ENCODE measurements at places on chromosomes 6 and 20.

DNA sequence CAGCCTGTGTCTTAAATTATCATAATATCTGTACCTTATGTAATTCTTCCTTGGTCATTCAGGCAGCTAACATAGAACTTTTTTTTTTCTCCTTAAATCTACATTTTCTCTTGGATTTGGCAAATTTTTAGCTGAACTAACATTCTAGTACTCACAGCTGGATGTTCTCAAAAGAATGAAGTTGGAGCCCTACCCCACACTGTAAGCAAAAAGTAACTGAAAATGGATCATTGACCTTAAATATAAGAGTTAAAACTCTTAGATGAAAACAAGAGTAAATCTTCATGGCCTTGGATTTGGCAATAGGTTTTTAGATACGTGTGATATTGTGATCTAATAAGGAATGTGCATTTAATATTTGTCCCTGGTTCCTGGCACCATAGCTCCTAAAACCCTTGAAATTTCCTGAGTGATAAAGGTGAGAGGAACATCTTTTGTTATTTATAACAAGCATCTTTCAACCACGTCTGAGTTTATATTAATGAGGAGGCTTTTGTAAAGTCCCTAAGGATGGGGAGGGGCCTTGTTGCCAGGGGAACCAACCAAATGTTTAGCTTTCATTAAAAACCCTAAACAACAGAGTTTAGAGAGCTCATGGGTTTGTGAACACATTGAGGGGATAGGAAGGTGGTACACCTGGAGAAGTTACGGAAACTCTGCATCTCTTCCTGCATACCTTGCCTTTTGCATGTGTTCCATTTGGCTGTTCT is 106.1 kb upstream of the ADGRF4 start:
- no peak for DNase-seq

- DNase-seq: no peak
These were observed 129.4 kb downstream of the CDH26 start for GRCh38 chr20:60087563-60088105.

- DNase-seq: no peak
These were observed 39.8 kb upstream of the SLC17A4 start for GRCh38 chr6:25714765-25715164.

- no peak for DNase-seq
These were observed 354.0 kb downstream of the ESR1 start for GRCh38 chr6:152161501-152161900.

GRCh38 chr20:24135781-24136180 is 147.2 kb upstream of the GGTLC1 start:
- no peak for DNase-seq

DNA sequence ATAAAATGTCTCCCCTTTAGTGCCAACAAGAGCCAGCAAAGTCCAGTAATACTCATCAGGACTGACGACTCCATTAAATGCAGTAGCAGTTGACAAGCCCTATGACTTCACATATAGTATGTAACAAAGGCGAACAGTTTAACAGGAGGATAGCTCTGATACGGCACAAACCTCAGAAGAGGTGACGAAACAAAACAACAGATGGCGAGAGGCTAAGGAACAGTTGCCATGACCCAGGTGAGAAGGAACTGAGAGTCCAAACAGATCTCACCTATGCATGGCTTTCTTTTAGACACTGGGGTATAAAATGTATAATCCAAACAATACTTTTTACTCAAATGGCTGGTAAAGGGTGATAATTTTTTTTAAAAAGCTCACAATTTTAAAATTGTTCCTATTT is 37.1 kb downstream of the SYNE1 start:
- no peak for DNase-seq

DNA sequence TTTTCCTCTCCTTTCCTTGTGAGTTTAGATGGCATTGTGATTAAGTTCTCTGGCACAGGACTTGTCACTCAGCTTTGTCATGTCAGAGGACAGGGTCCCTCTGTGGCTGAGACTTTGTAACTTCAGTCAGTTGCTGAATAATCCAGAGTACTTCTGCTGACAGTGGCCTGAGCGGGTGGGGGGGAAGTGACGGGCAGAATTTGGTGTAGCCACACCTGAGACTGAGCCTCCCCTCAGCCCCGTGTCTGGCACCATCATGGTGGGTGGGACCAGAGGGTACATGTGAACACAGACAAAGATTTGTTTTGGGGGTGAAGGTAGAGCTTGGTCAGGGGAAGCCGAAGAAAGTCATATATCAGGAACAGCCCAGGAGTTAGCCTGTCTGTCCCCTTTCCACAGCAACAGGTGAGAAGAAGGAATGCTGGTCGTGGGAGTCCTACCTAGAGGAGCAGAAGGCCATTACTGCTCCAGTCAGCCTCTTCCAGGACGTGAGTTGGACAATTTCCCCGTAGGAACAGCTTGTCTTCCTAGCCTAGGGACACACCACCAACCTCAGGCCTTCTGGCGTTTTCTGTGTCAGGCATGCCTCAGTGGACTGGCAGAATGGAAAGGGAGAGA is 20.9 kb downstream of the L3MBTL1 start:
- no peak for DNase-seq

GRCh38 chr6:45587229-45588060 is 209.7 kb upstream of the SUPT3H start:
- no peak for DNase-seq

- DNase-seq: no peak
These were observed 102.4 kb downstream of the TFAP2A start for GRCh38 chr6:10312445-10312844.

DNA sequence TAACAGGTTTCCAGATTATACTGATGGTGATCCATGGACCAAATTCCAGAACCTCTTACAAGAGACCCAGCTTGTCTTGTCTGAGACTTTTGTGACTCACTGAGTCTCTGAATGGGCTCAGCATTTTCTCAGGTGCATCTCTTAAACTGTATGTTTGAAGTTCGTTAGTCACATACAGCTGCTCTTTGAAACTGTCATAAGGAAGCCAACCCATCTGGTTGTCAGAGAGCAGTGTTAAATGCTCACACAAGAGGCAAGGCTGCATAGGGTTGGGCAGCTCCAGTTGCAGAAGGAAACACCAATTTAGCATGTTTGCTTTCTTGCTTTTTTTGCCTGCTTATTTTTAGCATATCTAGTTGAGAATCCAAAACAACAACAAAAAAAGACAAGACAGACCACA is 47.1 kb downstream of the TRIM27 start:
- DNase-seq: no peak

GRCh38 chr6:163759542-163759941 is 345.0 kb downstream of the QKI start:
- no peak for DNase-seq

DNA sequence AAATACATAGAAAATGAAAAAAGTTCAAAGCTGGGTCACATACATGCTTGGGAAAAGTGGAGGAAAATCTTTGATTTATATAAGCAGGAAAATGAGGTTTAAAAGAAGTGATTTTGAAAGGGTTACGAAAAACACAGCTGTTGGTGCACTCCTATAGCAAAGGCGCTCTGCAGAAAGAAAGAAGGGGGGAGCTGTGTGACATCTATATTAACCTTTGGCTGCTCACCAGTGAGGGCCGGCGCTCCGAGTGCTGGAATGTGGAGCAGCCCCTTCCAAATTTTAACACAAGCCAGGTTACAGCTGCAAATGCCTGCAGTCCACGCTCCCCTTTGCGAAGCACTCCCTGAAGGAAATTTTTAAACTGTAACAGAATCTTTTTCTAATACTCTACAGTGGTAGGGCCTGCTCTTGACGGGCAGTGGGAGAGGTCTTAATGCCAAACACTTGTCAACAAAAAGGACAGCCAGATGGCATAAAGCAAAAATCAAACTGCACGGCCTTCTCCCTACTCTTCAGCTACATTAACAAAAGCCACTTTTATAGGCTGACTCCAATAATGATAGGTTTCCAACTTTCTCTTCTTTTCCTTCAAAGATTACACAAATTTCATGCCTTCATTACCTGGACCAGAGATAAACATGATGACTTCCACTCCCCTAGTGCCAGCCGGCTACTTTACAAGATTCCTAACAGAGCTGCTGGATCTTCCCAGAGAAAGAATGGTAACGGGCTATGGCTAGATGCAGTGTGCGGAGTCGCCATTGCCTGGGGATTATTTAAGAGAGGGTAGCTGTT is 4.8 kb downstream of the BMP7 start:
- DNase-seq: no peak

DNA sequence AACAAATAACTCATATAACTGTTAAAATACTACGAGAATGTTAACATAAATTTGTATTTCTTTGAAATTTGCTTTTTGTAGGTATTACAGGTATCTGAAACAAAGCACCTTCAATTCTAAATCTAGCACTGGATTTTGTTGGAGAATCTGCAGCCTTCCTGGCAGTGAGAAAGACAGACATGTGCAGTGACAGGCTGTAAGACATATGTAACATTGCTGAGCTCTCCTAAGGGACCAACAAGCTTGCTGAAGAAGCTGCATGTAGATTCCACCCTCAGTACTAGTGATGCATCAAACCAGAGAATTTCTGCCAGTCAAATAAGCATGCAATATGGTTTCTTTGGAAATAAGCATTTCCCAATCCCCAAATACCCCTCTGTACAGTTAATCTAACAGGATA is 20.5 kb upstream of the KIAA1586 start:
- DNase-seq: no peak

DNA sequence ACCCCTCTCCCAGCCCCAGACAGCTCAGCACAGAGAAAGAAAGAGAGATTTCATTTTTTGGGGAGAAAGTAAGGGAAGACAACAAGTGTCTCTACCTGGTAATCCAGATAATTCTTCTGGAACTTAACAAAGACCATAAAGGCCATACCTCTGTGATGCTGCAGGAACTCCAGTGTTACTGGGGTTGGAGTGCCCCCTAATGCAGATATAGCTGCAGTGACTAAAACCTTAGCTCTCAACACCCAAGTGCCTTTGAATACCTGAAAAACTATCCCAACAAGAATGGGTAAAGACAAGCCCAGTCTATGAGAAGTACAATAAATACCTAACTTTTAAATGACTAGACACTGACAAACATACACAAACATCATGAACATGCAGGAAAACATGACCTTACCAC is 365.3 kb upstream of the PTCHD4 start:
- no peak for DNase-seq

GRCh38 chr6:11750682-11751081 is 27.9 kb downstream of the ADTRP start:
- no peak for DNase-seq

- no peak for DNase-seq
These were observed 35.6 kb upstream of the ZBP1 start for GRCh38 chr20:57655809-57656155.

GRCh38 chr6:169979873-169980432 is 228.5 kb downstream of the ERMARD start:
- DNase-seq: no peak

DNA sequence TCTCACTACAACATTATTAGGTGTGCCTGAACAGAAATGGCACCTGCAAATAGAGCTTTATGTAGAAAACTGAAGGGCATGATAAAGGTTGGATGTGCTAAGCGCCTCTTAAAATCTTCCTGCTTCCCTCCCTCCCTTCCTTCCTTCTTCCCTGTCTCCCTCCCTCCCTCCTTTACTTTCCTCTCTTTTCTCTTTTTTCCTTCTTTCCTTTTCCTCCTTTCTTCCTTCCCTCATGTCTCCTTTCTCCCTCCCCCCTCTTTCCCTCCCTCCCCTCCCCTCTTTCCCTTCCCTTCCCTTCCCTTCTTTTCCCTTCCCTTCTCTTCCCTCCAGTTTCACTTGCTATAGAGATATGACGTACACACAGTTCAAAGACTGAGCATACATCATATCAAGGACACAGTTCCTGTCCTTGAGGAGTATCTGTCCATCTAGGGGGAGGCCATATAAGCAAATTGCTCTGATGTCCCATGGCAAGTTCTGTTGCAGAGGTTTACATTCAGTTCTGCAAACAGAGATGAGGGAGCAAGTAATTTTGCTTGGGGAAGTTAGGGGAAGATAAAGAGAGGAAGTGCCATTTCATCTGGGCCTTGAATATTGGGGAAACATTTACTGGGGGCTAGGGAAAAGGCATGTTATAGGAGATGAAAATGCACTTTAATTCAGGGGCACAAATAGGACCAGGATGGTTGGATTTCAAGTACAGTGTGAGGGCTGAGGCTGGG is 79.0 kb upstream of the EEF1E1 start:
- DNase-seq: no peak

GRCh38 chr6:15941168-15941567 is 187.7 kb upstream of the MYLIP start:
- no peak for DNase-seq

GRCh38 chr6:70125602-70126001 is 177.3 kb downstream of the COL9A1 start:
- DNase-seq: no peak
